ENCODE measurements at places on chromosomes 1 and 21.

DNA sequence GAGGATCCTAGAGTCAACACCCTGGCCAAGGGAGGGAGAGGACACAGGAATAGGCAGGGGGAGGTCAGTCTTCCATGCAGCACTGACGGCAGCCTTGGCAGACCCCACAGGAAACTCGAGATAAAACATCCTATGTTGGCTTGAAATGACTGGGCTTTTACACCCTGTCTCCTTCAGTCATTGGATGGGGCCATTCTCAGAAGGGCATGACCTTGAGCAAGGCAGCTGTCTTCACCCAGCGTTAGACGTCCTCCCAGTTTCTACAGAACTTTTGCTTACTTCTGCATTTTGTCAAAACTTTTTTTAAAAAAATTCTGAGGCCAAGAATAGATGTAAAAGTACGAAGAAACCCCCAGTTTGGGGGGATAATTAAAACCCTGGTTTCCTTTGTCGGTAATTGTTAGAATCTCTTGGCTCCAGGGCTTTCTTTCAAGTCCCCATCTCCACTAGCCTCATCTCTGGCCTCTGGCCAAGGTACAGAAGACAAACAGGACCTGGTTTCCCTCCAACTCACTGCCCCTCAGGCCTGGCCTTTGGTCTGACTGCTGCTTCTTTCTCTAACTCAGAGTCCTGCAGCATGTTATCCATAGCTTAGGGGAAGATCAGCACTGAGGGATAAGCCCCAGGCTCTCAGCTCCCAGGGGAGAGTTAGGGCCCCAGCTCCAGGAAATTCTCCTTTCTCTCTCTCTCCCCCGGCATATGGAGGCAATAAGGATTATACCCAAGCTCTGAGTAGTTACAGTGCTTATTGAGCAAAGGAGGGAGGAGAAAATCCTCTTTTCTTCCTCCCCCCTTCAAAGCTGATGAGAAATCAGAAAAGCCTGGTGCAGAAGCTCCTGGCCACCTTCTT is 51.6 kb upstream of the KCND3 start:
- no peaks in the 10 kb centered on the region for H3K4me1 ChIP-seq
- no peaks in the 10 kb centered on the region for H3K36me3 ChIP-seq
- H3K27ac ChIP-seq: no peak overlapping the region
- H3K27me3 ChIP-seq: peaks cover 6% of the 10 kb centered on the region
- DNase-seq: no peak
- H3K4me3 ChIP-seq: no peak overlapping the region

GRCh38 chr1:241180569-241180968 is 176.4 kb downstream of the RGS7 start:
- no peaks in the 10 kb centered on the region for H3K36me3 ChIP-seq
- DNase-seq: no peak
- H3K4me3 ChIP-seq: no peak overlapping the region
- H3K27ac ChIP-seq: no peak overlapping the region
- no peaks in the 10 kb centered on the region for H3K4me1 ChIP-seq

DNA sequence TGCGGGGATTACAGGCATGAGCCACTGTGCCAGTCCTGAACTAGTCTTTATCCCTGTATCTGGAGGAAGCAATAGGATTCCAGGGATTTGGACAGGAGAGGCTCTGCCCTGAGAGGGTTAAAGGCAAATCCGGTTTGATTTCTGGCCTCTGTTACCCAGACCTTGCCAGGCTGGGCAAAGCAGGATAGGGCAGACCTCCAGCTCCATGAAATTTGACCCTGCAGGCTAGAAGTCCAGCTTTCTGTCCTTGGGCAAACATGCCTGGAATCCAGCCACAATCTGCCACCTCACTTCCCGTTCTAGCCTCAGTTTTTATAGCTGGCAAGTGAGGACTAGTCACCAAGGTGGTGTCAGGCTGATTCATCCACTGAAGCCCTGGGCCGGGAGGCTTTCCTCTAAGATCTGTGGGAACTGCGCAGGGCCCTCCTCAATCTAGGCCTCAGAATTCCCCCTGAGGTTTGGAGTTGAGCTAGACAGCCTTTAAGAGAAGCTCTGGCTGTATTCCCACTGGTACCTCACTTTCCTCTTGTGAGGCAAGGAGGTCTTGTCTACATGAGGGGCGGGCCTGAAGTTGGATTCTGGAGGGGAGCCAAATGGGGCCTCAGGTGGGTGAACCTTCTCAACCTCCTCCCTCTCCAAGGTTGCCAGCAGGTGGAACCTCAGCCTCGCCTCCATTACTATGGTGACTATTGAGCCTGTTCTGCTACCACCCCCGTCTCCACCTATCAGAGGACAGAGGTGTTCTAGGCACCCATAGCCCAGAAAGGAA is 7.0 kb upstream of the P3R3URF start:
- peak; percentile 96 for DNase-seq
- peaks cover 26% of the 10 kb centered on the region for H3K36me3 ChIP-seq
- H3K4me1 ChIP-seq: peaks cover 71% of the 10 kb centered on the region
- H3K27me3 ChIP-seq: no peaks in the 10 kb centered on the region

DNA sequence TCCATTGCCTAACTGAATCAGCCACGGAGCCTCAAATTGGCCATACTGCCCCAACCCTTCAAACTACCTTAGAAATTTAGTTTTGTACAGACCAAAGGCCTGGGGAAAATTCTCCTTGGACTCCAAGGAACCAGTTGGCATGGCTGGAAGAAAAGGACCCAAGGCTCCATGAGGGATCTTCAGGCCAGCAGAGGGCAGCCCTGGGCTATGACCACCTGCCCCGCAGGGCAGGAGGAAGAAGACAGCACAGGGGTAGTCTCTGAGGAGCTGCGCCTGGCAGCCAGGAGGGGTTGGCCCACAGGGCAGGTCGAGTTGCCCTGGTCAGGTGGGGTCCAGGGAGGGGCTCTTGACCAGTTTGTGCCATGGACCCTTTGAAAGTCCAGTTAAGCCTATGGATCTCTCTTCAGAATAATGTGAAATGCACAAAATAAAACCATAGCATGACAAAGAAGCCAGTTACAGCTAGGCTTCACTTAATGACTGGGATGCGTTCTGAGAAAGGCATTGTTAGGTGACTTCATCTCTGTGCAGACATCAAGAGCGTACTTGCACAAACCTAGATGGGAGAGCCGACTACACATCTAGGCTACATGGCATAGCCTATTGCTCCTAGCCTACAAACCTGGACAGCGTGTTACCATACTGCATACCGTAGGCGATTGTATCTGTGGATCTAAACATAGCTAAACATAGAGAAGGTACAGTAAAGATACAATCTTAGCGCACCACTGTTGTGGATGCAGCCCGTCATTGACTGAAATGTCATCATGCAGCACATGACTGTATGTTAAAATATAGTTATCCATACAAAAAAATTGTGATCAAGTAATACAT is 26.1 kb downstream of the CACNA1S start:
- no peak overlapping the region for H3K4me3 ChIP-seq
- no peak overlapping the region for H3K27ac ChIP-seq
- H3K27me3 ChIP-seq: peaks cover 3% of the 10 kb centered on the region
- H3K4me1 ChIP-seq: peaks cover 16% of the 10 kb centered on the region

GRCh38 chr1:3156936-3157335 is 87.9 kb downstream of the PRDM16 start:
- no peaks in the 10 kb centered on the region for H3K36me3 ChIP-seq
- H3K4me3 ChIP-seq: no peak overlapping the region
- H3K27ac ChIP-seq: no peak overlapping the region
- no peaks in the 10 kb centered on the region for H3K27me3 ChIP-seq
- no peak for DNase-seq

- H3K4me1 ChIP-seq: peaks cover 18% of the 10 kb centered on the region
- peaks cover 34% of the 10 kb centered on the region for H3K36me3 ChIP-seq
- H3K27ac ChIP-seq: no peak overlapping the region
Measured at GRCh38 chr1:109229531-109230127, 15.9 kb downstream of the SARS1 start.

- H3K4me1 ChIP-seq: peaks cover 26% of the 10 kb centered on the region
- H3K36me3 ChIP-seq: peaks cover 6% of the 10 kb centered on the region
- H3K4me3 ChIP-seq: no peak overlapping the region
Measured at GRCh38 chr1:19393046-19393445, 80.9 kb downstream of the SLC66A1 start.

GRCh38 chr1:58047265-58047858 is 499.2 kb downstream of the OMA1 start:
- no peak overlapping the region for H3K27ac ChIP-seq
- no peak overlapping the region for H3K4me3 ChIP-seq
- no peaks in the 10 kb centered on the region for H3K36me3 ChIP-seq
- no peak for DNase-seq
- H3K27me3 ChIP-seq: no peaks in the 10 kb centered on the region

- H3K36me3 ChIP-seq: no peaks in the 10 kb centered on the region
- no peak for DNase-seq
- no peak overlapping the region for H3K4me3 ChIP-seq
- peaks cover 26% of the 10 kb centered on the region for H3K4me1 ChIP-seq
- H3K27me3 ChIP-seq: no peaks in the 10 kb centered on the region
- no peak overlapping the region for H3K27ac ChIP-seq
Measured at GRCh38 chr1:110462093-110462492, 11.1 kb downstream of the PROK1 start.

DNA sequence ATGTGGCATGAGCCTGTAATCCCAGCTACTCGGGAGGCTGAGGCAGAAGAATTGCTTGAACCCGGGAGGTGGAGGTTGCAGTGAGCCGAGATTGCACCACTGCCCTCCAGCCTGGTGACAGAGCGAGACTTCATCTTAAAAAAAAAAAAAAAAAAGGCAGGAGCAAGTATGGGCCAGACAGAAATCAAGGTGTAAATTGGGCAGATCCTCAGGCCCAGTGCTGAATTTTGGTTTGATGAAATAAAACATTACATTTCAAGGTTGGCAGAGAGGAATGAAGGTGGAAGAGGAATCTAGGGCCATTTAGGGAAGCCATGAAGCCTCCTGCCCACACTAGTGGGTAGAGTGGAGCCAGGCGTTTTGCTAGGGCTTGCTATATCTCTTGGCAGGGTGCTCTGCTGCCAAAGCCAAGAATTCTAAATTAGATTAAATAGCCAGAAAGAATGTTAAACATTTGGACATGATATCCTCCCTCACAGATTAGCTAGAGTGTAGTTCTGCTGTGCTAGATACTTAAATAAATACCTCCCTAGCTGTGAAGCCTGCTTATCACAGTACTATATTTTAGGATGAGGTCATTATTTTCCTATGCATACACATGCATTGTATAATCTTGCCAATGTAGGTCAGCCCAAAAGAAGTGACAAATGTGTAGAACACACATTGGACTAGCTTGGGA is 16.6 kb upstream of the LGALS8 start:
- peaks cover 4% of the 10 kb centered on the region for H3K4me1 ChIP-seq
- H3K4me3 ChIP-seq: no peak overlapping the region
- no peaks in the 10 kb centered on the region for H3K27me3 ChIP-seq
- H3K27ac ChIP-seq: no peak overlapping the region

DNA sequence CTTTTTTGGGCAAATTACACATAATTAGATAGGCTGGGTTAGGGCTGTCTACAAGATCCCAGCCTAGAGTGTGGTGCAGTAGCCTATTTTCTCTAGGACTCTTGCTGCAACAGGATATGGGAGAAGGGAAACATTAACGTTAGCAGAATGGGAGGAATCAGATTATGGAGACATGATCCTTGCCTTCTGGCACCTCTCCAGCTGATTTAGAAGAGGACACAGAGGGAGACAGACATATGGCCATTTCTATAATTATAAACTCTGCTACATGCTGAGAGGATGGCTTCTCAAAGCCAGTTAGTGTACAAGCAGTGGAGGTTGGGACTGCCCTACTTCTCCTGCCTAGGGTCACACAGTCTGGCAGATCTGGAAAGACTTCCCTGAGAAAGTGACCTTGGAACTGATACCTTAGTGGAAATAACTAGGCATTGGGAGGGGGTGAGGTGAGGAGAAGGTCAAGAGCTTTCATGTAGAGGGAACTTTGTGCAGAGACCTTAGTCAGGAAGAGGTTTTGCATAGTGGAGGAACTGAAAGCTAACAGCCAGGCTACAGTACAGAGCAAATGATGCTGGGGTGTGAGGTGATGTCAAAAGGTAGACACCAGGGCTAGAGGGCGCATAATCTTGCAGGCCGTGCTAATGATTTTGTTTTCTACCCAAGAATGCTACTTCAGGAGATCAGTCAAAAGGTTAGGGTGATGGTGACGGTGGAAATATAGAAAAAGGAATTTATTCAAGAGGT is 1.2 kb upstream of the CD1D start:
- no peak overlapping the region for H3K4me3 ChIP-seq
- H3K27ac ChIP-seq: no peak overlapping the region
- H3K36me3 ChIP-seq: no peaks in the 10 kb centered on the region
- no peak for DNase-seq
- H3K27me3 ChIP-seq: no peaks in the 10 kb centered on the region

- H3K4me3 ChIP-seq: no peak overlapping the region
- peaks cover 9% of the 10 kb centered on the region for H3K4me1 ChIP-seq
- no peak overlapping the region for H3K27ac ChIP-seq
Measured at GRCh38 chr1:218743861-218744505, 398.8 kb downstream of the TGFB2 start.

DNA sequence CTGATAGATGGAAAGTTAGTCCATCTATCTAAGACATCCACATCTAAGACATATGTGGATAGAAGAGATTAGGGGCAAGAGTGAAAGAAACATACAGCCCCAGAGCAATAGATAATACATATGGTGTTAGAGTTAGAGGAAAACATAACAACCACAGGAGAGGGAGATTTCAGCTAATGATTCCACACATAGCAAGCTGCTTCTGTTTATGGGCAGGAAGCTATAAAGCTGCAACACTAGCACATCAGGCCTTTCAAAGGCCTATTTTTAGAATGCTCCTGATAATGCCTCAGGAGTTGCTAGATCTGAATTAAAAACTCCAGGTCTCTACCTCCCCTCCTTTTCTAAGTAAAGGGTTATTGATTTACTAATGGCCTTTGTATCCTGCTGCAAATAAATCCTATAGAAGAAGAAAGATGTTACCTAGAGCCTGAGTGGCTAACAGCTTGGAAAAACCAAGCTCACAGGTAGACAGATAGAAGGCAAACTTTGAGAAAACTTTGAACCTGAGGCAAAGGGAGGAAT is 36.1 kb downstream of the BRINP2 start:
- no peak for DNase-seq

DNA sequence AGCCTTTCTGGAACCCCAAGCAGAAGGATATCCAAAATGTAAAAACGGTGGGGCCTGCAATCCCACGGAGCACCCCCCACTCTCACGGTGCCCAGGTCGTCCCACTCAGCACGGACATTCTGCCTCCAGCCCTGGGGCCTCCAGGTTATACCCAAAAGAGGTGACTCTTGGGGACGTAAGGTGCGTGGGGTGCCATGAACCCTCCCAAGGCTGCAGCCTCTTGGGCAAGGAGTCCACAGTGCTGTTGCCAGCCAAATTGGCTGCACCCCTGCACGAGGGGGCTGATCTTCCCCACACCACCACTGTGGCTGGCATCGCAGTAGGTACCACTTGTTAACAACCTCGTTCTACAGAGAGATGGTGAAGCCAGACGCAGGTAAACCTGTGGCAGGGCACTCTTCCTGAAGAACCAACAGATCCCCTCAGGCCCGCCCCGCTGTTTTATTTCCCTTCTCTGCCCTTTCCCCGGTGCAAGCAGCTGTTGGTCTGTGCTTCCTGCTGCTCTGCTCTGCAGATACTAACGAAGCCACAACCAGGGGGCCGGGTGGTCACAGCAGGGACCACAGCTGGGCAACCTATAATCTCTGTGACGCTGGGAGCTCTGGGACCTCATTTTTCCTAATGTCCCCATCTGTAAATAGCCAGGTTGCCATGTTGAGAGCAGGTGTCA is 8.7 kb downstream of the TFF3 start:
- no peak overlapping the region for H3K27ac ChIP-seq
- no peak overlapping the region for H3K4me3 ChIP-seq
- peaks cover 6% of the 10 kb centered on the region for H3K27me3 ChIP-seq
- no peak for DNase-seq
- H3K36me3 ChIP-seq: no peaks in the 10 kb centered on the region
